GF-D8 (cell line): ENCODE measurements at places on chromosomes 13 and 19.
A peak's percentile ranks its signal among the peaks of the same experiment; 100 is the strongest.

GRCh38 chr13:25046985-25047511 is 48.9 kb upstream of the PABPC3 start:
- DNase-seq = no peak

DNA sequence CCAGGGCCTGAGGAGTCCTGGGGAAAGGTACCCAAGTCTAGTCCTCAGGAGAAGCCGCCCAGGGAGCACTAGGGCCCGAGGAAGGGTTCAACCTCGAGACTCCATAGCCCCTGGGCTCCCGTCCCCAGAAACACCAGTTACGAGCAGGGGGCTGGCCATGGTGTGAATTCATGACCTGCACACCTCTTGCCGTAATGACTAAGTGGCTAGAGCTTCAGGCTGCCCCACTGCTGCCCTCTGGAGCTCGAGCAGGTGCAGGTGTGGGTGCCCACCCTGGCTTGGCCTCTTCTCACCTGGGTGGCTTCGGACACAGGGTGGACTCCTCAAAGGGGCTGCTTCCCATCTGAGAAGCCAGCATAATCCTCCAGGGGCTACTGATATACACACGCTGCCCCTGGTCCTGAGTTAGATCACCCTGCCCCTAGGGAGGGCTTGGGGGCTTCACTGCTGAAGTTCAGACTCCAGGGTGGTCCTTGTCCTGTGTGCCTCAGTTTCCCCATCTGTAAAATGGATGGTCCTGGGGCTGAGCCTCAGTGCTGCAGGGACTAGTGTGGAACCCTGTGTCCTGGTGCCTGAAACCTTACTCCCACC is 13.6 kb downstream of the SPC24 start:
- no peak for DNase-seq

DNA sequence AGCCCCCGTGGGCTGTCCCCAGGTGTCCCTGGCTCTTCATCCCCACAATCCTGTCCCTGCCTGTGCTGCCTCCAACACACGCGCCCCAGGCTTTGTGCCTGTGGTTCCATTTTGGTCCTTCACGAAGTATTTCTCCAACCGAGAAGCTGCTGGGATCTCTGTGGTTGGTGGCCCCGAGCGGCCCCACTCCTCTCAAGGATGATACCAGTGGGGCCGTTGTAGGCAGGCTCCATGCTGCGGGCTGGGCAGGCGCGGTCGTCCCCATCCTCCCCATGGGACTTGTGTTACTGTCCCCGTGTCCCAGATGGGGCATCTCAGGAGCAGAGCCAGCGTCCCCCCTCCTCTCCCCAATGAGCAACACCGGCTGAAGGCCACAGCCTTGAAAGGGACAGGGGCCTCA is 3.7 kb upstream of the ZNF554 start:
- no peak for DNase-seq

DNA sequence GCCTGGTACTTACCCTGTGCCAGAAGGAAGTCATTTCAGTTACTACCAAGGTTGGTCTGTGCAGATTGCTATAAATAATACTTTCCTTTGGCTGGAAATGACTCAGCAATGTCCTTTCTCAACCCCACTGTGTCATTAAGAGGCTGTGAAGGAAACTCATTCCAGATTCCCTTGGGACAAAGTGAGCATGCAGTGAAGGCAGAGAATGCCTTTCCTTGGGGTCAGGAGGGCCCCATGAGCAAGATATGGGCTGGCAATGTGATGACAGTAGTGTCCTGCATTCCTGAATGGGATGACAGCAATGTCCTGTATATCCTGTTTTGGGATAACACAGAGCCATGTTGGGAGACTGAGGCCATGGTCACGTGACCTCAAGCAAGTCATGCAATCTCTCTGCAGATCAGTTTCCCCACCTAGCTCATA is 213.1 kb upstream of the TMTC4 start:
- no peak for DNase-seq

- DNase-seq = no peak
Measured at GRCh38 chr13:43058318-43058674, 34.9 kb downstream of the DNAJC15 start.

GRCh38 chr13:114024603-114025404 is 50.9 kb upstream of the C13orf46 start:
- DNase-seq = no peak

GRCh38 chr13:111008351-111008750 is 93.5 kb upstream of the ANKRD10 start:
- no peak for DNase-seq

GRCh38 chr13:85333506-85334020 is 465.7 kb downstream of the SLITRK6 start:
- no peak for DNase-seq

GRCh38 chr19:18514800-18515682 is 6.8 kb downstream of the ELL start:
- peak; percentile 40 for DNase-seq
